Placental pericyte (primary cell): ENCODE measurements at places on chromosomes 7 and 10. TPM values are rescaled to one million over a fixed set of nuclear protein-coding genes. Genes with fewer than 3 reads are reported as not detected.

The EIF3B gene
- total RNA-seq = 192 and 231 TPM in 2 replicates

The TEX36 gene
- total RNA-seq = not detected in 2 replicates

The POLR2J2 gene
- 3.9 and 7.7 TPM in 2 replicates for total RNA-seq

The ANKRD30A gene
- under 0.01 TPM in 1 of 2 replicates, not detected in the other for total RNA-seq

The CTAGE8 gene
- total RNA-seq = under 0.01 TPM in 2 replicates

The DEPP1 gene
- 3.6 and 14.4 TPM in 2 replicates for total RNA-seq

The GLRX3 gene
- total RNA-seq = 77.5 and 94.2 TPM in 2 replicates

The CCDC172 gene
- total RNA-seq = not detected in 2 replicates

The OR2A5 gene
- not detected in 2 replicates for total RNA-seq

The MRPS33 gene
- 18.0 and 29.5 TPM in 2 replicates for total RNA-seq

The GLI3 gene
- total RNA-seq = 5.9 and 8.2 TPM in 2 replicates

The GIMAP2 gene
- total RNA-seq = 0.66 and 0.72 TPM in 2 replicates

The SFTPA1 gene
- not detected in 2 replicates for total RNA-seq

The OR9A2 gene
- not detected in 2 replicates for total RNA-seq

The SNX13 gene
- 39.6 and 45.4 TPM in 2 replicates for total RNA-seq
